ENCODE measurements at places on chromosomes 11 and 22.

DNA sequence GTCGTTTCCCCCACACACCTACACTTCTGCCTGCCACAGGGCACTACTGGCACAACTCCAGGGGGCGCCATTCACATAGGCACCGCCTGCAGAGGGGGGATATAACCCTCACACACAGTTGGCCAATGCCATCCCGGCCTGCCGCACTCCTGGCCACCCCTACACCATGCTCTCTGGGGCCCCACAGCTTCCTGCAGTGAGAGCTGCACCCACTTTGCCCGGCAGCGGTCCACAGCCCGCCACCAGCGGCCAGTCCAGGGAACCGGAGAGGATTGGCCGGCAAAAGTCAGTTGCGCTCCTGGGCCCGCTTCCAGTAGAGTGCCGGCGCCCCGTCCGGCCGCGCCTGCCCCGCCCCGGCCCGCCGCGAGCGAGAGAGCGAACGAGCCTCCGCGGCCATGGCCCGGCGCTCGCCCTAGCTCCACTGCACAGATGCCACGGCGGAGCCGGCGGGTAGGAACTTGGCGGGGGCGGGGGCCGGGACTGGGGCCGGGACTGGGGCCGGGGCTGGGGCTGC, 25.6 kb upstream of the SUSD2 start:
- DNase-seq = peak; percentile 85

DNA sequence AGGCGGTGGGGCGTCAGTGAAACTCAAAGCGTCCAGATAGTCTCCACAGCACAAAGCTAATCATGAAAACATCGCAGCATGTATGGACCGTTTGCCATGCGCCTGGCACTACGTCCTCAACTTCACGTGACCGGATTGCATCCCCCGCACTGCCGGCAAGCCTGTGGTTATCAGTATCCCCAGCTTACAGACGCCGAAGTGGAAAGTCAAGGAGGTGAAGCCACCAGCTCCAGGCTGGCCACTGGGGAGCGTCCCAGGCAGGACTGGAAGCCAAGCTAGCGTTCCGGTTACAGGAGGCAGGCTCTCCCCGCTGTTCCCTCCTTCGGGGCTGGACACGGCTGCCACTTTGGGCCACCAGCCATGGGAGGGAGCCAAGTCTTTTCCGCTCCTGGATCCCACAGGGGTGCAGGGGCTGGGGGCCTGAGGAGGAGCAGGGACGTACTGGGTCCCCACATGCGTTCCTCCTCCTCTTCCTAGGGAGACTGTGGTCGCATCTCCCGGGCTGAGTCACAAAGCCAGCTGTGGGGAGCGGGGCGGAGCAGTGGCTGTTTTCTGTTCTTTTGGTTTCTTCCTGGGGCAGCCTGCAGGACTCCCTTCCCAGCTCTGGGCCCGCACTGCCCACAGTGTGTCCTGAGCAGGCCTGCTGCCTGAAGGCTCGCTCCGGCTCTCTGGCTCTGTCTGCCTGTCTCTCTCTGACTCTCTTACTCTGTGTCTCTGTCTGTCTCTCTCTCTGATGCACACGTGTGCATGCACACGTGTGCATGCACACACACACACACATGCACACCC, 4.3 kb upstream of the OSBPL5 start:
- DNase-seq = no peak

- no peak for DNase-seq
These were observed 162.9 kb downstream of the DLG2 start for GRCh38 chr11:85464283-85464682.

DNA sequence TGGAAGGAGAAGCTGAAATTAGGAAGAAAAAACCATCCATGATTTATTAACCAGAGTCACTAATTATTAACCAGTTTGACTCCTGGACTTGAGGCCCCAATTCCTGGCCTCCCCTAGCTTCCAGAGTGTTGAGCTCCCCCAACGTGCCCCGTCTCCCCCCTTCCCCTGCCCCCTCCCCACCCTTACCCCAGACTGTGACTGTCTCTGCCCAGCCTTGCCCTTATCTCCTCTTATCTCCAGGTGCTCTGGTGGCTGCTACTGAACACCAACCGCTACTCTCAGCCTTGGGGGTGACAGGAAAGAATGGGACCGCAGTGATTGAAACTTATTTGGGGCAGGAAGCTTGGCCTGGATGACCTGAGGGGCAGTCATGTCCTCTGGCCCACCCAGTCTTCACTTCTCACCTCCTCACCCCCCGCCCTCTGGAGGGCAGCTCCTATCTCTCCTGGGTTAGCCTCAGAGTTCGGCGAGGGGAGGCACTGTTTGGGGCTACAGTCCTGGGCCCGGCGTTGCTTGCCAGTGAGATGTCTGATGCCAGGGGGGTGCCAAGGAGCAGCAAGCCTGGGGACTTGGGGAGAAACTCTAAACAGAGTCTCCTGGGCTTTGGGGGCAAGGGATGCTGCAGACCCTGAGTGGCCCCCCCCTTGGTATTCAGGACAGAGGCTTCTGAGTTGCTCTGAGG, 15.5 kb downstream of the NECTIN1 start:
- DNase-seq = no peak

GRCh38 chr11:22275600-22275999, 62.6 kb upstream of the SLC17A6 start:
- no peak for DNase-seq

- no peak for DNase-seq
These were observed 229.6 kb downstream of the SWAP70 start for GRCh38 chr11:9893474-9893873.

- DNase-seq = no peak
These were observed 63.8 kb downstream of the BCR start for GRCh38 chr22:23243859-23244689.

GRCh38 chr11:116792869-116793771, 1.4 kb upstream of the APOA5 start:
- DNase-seq = no peak

GRCh38 chr11:88352139-88352538, 14.6 kb upstream of the CTSC start:
- DNase-seq = no peak
